Right ventricle myocardium inferior (tissue), 1 donor: ENCODE measurements at places on chromosomes 7 and 10. TPM values are rescaled to one million over a fixed set of nuclear protein-coding genes. Genes with fewer than 3 reads are reported as not detected.

H2BK1 gene
- not detected for total RNA-seq

PPP1R3C gene
- total RNA-seq, result 137 TPM

PRRT4 gene
- total RNA-seq, result 2.7 TPM

DNA sequence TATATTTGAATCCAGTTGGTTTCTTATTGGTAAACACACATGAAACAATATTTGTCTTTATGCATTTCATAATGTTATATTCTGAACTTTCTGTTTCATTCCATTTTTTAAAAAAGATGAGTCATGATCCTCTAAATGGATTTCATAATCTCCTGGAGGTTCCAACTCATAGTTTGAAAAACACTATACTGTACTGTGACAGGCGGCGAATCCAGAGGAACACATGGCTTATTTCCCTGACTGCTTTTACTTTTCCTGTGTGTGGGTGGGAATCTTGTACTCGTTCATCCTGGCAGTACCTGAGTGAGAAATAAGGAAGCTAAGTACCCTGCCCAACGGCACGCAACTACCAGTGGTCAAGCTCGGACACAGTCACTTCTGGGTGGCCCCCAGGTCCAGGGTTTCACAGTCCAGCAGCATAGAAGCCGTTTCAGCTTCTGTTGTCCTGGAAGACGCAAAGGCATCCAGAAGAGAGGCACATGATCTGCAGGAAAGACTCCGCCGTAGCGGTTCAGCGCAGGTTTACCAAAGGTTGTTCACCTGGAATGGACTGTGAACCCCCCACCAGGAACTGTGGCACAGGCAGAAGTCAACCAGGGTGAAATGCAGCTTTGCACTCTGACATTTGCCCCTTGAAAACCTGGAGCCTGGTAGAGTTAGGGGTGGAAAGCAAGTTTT, 117.7 kb downstream of the CCNY start:
- no peak for DNase-seq

GRCh38 chr10:71856619-71857018, 5.6 kb upstream of the PSAP start:
- no peak for DNase-seq
